Heart right ventricle (tissue), 16 donors: ENCODE measurements at places on chromosomes 4 and X. TPM values are rescaled to one million over a fixed set of nuclear protein-coding genes. Genes with fewer than 3 reads are reported as not detected.

- no peak for DNase-seq
Measured at GRCh38 chrX:28321286-28321685, 266.0 kb upstream of the IL1RAPL1 start.

CTAG1B gene
- polyA plus RNA-seq, result not detected

- DNase-seq, result no peak
Measured at GRCh38 chr4:54940996-54941865, 184.2 kb downstream of the KDR start.

SCD5 gene
- 6.7 TPM for polyA plus RNA-seq

GRCh38 chr4:139316733-139317132 lies 14.5 kb upstream of the NDUFC1 start:
- DNase-seq, result no peak

GPR101 gene
- not detected for polyA plus RNA-seq
